Testis (tissue), 5 donors: ENCODE measurements at places on chromosomes 13 and 19. TPM values are rescaled to one million over a fixed set of nuclear protein-coding genes. Genes with fewer than 3 reads are reported as not detected.

- no peak overlapping the region for H3K27ac ChIP-seq
- H3K27me3 ChIP-seq = no peaks in the 10 kb centered on the region
- no peaks in the 10 kb centered on the region for H3K36me3 ChIP-seq
- DNase-seq = peak; percentile 26
- H3K4me3 ChIP-seq = no peak overlapping the region
Observed at GRCh38 chr13:35723053-35723461, 246.6 kb upstream of the MAB21L1 start.

DNA sequence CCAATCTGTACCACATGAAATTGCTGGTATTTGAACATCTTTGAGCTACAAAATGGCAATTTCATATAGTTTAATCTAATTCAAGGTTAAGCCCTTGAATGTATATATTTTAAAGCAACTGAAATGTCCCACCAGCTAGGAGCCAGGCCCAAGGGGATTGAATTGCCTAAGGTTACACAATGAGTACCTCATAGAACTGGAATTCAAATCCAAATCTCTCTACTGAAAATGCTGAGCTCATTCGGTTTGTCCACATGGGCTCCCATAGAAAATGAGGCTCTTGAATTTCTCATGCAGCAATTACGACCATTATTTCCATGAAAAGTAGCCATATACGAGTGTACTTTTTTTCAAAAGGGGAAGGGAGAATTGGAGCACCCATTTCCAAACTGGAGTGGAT is 31.5 kb upstream of the FNDC3A start:
- H3K36me3 ChIP-seq = no peaks in the 10 kb centered on the region
- H3K27me3 ChIP-seq = no peaks in the 10 kb centered on the region
- no peak for DNase-seq
- H3K4me1 ChIP-seq = no peaks in the 10 kb centered on the region
- H3K4me3 ChIP-seq = no peak overlapping the region

DNA sequence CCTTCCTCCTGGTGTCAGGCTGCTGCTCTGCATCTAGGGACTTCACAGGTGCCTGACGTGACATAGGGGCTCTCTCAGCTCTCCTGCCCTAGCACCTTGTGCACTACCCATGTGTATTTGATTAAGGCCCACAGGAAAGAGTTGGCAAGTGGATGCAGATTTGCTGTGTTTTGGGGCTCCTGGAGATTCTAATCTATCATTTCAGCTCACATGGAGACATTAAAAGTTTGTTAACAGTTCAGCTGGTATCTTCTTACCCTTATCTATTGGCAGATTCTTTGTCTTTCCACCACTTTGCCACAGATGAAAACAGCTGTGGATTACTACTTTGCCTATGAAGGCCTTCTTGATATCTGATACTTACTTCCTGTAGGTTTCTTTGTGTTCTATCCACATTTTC is 41.9 kb downstream of the WASF3 start:
- no peaks in the 10 kb centered on the region for H3K36me3 ChIP-seq
- H3K27me3 ChIP-seq = no peaks in the 10 kb centered on the region
- H3K4me1 ChIP-seq = peaks cover 3% of the 10 kb centered on the region

- no peak overlapping the region for H3K27ac ChIP-seq
- H3K4me3 ChIP-seq = no peak overlapping the region
- H3K27me3 ChIP-seq = no peaks in the 10 kb centered on the region
- DNase-seq = no peak
- H3K4me1 ChIP-seq = no peaks in the 10 kb centered on the region
Observed at GRCh38 chr19:33677745-33678426, 56.1 kb downstream of the CHST8 start.

- H3K4me1 ChIP-seq = peaks cover 3% of the 10 kb centered on the region
- H3K27ac ChIP-seq = no peak overlapping the region
- DNase-seq = peak; percentile 95
- no peaks in the 10 kb centered on the region for H3K36me3 ChIP-seq
Observed at GRCh38 chr19:4768934-4769777, 22.4 kb upstream of the FEM1A start.

DNA sequence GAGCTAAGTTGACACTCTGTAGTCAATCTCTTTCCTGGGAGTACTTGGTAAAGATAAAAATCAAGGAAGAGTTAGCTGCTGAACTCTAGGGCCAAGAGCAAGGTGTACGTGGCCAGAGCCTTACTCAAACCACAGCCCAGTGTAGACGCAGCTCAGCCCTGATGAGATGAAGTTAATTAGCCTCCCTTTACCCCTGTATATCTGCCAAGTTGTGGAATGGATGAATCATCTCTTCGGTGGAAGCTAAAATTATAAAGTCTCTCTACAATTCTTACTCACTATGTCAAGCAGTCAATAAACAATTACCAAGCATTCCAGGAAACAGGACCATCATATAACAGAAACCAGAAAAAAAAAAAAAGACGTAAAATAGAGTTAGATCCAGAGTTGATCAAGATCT is 146.9 kb upstream of the UFM1 start:
- DNase-seq = no peak
- no peaks in the 10 kb centered on the region for H3K27me3 ChIP-seq
- no peaks in the 10 kb centered on the region for H3K4me1 ChIP-seq
- H3K4me3 ChIP-seq = no peak overlapping the region
- H3K36me3 ChIP-seq = no peaks in the 10 kb centered on the region

- DNase-seq = no peak
- no peak overlapping the region for H3K27ac ChIP-seq
- H3K4me3 ChIP-seq = no peak overlapping the region
- peaks cover 11% of the 10 kb centered on the region for H3K4me1 ChIP-seq
Observed at GRCh38 chr19:17797424-17798201, 2.7 kb downstream of the B3GNT3 start.

GRCh38 chr19:6056801-6057650 is 53.3 kb downstream of the RFX2 start:
- H3K4me1 ChIP-seq = peaks cover 20% of the 10 kb centered on the region
- no peaks in the 10 kb centered on the region for H3K27me3 ChIP-seq
- H3K27ac ChIP-seq = peak overlapping the region; percentile 84
- no peak overlapping the region for H3K4me3 ChIP-seq
- H3K36me3 ChIP-seq = no peaks in the 10 kb centered on the region
- DNase-seq = peak; percentile 61

- H3K27me3 ChIP-seq = no peaks in the 10 kb centered on the region
- no peaks in the 10 kb centered on the region for H3K36me3 ChIP-seq
- no peak for DNase-seq
- no peaks in the 10 kb centered on the region for H3K4me1 ChIP-seq
- no peak overlapping the region for H3K4me3 ChIP-seq
Observed at GRCh38 chr19:53608381-53608780, 23.4 kb upstream of the DPRX start.

Gene TYROBP
- total RNA-seq = 2.9 TPM

Gene PLEKHJ1
- 126 TPM for total RNA-seq

Gene COX7A1
- 4.8 TPM for total RNA-seq
